CD4-positive, alpha-beta memory T cell (primary cell): ENCODE measurements at places on chromosomes 12 and 14. TPM values are rescaled to one million over a fixed set of nuclear protein-coding genes. Genes with fewer than 3 reads are reported as not detected.

TAS2R19 gene
- 3.1 TPM for total RNA-seq

TSPAN19 gene
- not detected for total RNA-seq

CISTR gene
- total RNA-seq, result not detected

REP15 gene
- not detected for total RNA-seq

HOXC6 gene
- total RNA-seq, result not detected

KRT6C gene
- not detected for total RNA-seq

ZDHHC22 gene
- not detected for total RNA-seq

P2RX2 gene
- not detected for total RNA-seq

TMEM179 gene
- total RNA-seq, result not detected

SSTR1 gene
- total RNA-seq, result not detected

DNA sequence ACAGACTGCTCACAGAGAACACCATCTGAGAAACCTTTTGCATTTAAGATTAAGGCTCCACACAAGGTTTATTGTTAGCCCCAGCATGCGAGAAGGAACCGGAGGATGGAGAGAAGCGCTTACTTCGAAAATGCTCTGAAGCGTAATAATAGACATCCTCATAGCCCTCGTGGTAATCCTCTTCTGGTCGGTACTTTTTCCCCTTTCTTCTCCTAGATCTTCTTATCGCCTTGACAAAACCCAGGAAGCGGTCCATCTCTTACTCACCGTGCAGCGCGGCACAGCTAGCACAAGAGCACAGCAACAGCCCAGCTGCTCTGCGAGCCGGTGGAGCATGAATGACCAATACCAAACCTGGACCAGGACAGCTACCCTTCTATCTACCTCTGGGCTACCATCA lies 125.1 kb upstream of the GRIP1 start:
- DNase-seq, result no peak

GRCh38 chr12:10689146-10689545 lies 15.3 kb upstream of the STYK1 start:
- DNase-seq, result no peak

GRCh38 chr12:120668868-120669840 lies 17.8 kb upstream of the MLEC start:
- no peak for DNase-seq

DNA sequence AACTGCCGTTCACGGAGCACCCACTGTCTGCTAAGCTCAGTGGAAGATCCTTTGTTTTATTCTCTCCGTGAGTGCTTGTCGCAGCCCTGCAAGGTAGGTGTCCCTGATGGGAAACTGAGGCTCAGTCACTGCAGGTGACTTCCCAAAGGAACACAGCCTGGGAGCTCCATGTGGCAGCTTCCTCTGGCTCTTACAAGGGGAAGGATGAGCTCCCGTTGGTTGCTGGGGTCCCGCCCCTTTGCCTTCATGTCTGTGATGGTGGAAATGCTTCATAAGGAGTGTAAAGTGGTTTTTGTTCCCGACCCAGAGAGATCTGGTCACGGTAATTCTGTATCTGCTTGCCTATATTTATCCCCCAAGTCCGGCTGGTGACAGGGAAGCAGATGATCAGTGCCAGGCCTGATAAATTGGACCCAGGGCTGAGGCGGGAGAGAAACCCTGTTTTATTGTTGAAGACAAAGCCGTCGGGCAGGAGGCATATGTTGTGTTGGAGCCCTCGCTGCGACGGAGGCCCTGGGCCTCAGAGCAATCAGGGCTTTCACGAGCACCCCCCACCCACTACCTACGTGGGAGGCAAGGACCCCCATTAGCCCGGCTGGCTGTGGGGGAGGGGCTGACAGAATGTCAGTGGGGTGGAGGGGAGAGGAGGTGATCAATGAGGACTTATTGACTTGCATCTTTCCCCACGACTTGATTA lies 91.9 kb downstream of the KIF26A start:
- DNase-seq, result no peak

- DNase-seq, result no peak
These were observed 64.3 kb downstream of the DCAF5 start for GRCh38 chr14:69088586-69088985.

DNA sequence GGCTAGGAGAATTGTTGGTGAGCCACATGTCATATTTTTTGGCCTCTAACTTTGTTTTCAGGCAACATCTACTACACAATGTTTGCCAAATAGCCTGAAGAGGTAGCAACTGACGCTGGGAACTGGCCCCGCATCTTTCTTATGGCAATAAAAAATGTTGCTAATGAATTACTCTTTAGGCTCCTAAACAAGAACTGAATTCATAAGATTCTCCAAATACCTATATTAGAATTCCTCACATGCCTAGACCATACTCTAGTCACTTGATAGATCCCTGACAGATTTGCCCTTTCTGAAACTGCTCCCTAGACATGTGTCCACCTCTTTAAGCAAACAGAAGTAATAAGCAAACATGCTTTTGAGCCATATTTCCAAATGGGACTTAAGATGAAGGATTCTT lies 209.0 kb upstream of the ATXN7L3B start:
- no peak for DNase-seq

DNA sequence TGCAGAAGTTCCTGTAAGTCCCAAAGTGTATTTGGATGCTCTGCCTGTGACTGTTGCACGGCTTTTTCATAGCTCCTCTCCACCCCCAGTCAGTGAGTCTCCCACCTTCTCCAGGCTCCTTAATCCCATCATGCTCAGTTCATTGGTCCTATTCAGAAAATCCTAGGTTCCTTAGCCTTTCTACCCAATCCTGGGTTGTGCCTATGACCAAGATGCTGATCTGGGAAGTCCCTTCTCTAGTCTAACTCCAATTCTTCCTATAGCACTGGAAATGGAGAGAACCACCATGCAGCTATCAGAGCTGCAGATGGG lies 7.7 kb downstream of the CISTR start:
- DNase-seq, result no peak

GRCh38 chr14:69687606-69688298 lies 76.4 kb downstream of the SUSD6 start:
- no peak for DNase-seq

DNA sequence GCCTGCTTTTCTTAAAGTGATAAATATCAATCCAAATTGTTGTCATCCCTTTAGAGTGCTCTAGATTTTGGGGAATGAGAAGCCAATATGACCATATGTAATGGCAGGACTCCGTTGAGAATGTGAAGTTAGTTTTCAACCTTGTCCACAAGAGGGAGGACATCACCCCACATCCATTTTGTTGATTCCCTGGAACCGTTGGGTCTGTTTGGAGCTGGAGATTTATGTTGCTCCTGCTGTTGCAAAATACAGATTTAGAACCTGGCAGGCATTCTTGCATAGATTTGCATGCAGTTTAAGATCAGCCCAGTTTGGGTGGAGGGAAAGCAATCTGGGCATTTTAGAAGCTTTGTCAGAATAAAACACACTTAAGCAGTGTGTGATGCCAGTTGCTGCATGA lies 620.1 kb downstream of the NRXN3 start:
- no peak for DNase-seq

DNA sequence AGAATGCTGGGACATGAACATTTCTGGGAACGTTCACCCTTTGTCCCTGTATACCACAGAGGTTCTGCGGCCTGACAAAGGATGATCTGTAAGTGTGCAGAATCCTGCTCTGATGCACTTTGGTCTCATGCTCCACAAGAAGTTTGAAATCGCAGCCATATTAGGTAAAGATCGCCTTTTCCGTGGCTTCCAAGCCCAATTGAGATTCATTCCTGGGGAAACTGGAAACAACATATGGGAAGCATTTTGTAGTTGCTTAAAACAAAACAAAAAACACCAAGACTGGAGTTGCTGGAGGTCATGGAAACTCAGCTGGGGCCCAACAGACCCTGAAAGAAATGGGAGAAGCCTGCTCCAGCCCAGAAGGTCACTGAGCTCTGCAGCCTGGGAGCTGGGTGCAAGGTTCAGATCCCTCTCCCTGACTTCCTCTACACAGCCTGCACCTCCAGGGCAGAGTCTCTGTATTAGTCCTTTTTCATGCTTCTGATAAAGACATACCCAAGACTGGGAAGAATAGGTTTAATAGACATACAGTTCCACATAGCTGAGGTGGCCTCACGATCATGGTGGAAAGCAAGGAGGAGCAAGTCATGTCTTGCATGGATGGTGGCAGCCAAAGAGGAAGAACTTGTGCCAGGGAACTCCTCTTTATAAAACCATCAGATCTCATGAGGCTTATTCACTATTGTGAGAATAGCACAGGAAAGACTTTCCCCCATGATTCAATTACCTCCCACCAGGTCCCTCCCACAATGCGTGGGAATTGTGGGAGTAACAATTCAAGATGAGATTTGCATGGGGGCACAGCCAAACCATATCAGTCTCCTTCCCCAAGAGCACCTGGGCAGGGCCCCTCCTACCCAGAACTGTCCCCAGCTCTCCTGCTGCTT lies 60.8 kb upstream of the CHGA start:
- no peak for DNase-seq

- no peak for DNase-seq
These were observed 28.8 kb downstream of the OAS2 start for GRCh38 chr12:113007166-113007565.

DNA sequence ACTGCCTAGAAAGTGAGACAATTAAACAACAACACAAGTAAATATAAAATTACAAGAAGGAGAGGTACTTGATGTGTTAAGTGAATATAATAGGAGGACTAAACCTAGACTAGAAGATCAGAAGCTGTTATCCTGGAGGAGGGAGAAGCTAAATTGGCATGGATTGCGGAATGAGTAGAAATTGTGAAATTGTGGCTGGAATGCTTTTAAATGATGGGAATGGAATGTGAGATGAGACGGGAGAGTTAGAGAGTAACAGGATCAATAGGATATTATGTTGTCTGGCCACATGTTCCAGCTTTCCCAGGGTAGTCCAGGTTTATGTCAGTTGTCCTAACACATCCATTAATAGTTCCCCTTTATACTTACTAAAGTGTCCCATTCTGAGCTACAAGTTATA lies 44.0 kb upstream of the CPNE8 start:
- DNase-seq, result no peak

DNA sequence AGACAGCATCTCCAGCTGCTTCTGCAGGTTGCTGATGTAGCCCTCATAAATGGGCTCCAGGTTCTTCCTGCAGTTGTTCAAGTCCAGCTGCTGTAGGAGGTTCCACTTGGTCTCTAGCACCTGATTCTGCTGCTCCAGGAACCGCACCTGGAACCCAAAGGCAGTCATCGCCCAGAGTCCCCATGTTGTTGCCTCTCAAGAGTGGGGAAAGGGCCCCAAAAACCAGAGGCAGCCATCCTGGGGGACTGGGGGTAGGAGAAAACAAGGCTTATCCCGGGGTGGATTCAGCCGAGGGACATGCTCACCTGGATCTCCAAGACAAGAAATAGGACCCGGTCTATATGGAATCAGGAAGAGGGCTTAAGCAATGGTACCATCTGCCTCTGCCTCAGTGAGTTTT lies 2.3 kb downstream of the KRT72 start:
- no peak for DNase-seq

DNA sequence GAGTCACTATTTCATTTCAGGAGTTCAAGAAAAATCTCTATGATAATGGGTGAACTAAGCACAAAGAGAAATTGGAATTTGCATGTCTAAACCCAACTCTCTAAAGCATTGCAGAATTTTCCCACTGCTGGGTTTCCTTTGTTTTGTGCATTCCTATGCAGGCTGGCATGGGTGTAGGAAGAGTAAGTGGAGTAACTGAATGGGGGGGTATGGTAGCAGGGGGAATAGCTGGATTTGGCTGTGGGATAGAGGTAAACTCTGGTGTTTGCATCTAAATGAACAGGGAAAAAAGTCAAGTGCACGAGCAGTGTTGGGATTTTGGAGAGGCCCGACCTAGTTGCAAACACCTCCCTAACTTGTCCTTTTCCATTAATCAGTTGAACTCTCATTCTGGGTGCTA lies 159.1 kb downstream of the ANO4 start:
- DNase-seq, result no peak

DNA sequence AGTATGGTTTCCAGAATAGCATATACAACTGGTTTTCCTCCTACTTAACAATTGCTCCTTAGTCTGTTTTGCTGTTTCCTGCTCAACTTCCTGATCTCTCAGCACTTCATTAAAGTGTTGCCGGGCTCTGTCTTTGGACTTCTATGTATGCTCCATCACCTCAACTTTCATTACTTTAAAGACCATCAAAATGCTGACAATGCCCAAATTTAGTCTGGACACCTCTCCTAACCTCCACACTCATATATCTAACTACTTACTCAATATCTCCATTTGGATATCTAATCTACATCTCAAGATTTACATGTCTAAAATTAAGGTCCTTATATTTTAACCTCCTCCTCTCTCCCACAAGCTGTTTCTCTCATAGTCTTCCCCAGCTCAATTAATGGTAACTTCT lies 54.4 kb upstream of the LGR5 start:
- no peak for DNase-seq

- DNase-seq, result no peak
These were observed 467.5 kb downstream of the ZFP36L1 start for GRCh38 chr14:68325267-68325807.
